ENCODE measurements at places on chromosomes 13 and 19.

- DNase-seq, result no peak
These were observed 14.7 kb downstream of the MIER2 start for GRCh38 chr19:329876-330275.

DNA sequence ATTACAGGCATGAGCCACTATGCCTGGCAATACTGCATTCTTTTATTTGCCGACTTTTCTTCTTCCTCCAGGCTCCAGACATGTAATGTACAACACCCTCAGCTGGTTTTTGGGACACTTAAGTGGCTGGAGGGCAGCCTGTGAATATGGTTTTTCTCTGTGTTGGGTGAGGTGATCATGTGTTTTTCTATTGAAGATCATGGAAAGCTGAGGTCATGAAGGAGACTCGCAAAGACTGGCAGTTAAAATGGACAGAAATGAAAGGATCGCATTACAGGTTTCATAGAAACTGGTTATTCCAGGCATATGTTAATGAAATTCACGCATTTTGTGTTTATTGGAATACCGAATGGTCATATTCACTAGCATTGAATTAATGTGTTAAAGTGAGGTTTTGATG is 85.2 kb upstream of the RNF113B start:
- no peak for DNase-seq

DNA sequence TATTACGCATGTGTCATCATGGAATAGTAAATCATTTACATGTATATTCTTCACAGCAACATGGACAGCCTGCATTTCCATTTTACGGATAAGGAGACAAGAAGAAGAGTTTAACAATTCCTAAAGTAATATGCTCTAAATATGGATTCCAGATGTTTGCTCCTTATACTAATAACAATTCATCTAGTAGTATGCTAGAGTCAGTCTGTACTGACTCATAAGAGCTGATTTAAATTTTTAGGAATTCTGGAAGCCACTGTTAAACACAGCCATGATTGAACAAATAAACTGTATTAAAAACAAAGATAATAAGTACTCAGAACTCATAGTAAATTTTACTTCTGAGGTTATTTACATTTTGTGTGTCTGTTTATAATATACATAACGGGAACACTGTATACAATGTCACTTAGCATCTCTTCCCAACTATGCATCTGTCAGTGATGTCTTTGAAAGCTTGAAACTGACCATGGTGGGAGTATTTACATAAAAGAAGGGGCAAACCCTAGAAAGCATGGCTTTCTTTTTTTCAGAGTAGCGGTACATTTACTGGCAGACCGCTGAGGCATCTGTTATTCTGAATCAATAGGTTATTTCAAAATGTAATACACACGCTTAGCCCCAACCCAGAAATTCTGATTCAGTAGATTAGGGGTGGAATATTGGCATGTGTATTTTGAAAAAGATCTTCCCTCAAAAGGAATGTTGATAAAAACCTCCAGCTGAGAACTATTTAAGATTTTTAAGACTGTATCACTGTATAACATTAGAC is 12.9 kb downstream of the ZC3H13 start:
- DNase-seq, result no peak

- DNase-seq, result no peak
These were observed 62.5 kb upstream of the F7 start for GRCh38 chr13:113043001-113043630.

DNA sequence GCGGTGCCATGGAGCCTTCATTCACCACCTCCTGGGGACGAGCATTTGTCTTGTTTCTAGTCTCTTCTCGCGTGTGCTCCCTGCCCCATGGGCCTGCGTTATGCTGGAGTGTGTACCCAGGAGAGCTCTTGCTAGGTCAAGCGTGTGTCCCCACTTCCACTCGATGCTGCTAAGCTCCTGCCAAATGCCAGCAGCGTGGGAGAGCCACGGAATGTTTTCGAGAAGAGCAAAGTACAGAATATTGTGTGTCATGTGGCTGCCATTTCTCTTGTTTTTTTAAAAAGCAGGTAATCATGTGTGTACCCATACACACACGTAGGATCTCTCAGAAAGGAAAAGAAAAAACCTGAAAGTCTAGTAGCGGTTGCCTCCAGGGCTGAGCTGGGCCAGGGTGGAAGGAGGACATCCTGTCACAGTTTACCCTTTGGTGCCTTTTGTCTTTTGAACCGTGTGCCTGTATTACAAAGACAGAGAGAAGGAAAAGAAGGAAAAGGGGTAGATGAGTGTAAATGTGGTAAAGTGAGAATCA is 28.6 kb downstream of the PAK4 start:
- no peak for DNase-seq

GRCh38 chr13:30049692-30050091 is 199.3 kb upstream of the UBL3 start:
- DNase-seq, result no peak

- no peak for DNase-seq
These were observed 2.6 kb downstream of the SAFB2 start for GRCh38 chr19:5619946-5620345.

DNA sequence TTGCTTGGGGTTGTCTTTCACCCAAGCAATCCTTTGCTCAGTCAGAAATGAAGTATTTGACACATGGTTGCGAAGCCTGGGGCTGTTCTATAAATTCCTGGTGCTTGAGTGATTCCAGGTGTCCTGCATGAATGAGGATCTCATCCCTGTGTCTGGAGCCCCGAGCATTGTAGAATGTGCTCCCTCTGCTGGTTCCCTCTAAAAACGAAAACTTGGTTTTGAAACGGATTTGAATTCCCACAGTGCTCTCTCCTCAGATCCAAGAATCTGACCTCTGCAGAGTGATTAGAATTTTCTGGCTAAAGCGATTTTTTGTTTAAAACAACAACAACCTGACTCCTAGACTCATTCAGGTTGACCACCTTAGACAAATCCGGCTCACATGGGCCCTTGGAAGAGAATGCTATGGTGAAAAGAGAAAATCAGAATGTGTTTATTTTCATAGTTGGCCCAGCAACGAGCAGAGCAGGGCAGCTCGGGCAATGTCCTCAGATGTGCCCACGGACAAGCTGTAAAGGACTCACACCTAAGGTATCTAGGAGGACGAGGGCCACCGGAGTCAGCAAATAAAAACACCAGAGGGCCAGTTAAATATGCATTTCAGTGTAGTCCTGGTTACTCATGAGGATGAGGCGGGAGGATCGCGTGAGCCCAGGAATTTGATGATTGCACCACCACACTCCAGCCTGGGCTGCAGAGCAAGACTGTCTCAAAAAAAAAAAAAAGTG is 8.7 kb upstream of the ATP12A start:
- no peak for DNase-seq

DNA sequence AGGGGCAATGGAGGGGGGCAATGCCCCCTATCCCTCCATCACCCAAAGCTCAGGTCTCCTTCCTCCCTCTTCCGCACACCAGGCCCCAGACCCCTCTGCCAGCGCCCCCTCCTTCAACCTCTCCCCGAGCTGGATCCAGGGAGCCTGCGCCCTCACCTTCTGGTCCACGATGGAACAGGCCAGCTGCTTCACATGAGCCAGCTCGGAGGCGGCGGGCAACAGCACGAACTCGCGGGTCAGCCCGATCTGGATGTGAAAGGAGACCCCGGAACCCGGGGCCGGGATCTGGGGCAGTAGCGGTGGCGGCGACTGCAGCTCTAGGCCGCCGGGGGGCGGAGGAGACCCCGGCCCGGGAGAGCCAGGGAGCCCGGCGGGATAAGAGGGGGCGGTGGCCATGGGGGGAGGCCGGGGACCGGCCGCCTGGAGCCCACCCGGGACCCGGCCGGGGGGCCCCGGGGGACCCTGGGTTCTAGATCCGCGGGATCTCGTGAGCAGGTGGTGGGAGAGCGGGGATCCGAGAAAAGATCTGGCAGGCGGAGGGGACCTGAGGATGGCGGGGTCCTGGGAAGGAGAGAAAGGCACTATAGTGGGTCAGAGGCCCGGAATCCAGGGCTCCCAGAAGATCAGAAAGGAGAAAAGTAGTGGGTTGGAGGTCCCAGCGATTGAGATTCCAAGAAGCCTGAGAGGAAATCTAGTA is 791 bp downstream of the PRKD2 start:
- DNase-seq, result no peak

DNA sequence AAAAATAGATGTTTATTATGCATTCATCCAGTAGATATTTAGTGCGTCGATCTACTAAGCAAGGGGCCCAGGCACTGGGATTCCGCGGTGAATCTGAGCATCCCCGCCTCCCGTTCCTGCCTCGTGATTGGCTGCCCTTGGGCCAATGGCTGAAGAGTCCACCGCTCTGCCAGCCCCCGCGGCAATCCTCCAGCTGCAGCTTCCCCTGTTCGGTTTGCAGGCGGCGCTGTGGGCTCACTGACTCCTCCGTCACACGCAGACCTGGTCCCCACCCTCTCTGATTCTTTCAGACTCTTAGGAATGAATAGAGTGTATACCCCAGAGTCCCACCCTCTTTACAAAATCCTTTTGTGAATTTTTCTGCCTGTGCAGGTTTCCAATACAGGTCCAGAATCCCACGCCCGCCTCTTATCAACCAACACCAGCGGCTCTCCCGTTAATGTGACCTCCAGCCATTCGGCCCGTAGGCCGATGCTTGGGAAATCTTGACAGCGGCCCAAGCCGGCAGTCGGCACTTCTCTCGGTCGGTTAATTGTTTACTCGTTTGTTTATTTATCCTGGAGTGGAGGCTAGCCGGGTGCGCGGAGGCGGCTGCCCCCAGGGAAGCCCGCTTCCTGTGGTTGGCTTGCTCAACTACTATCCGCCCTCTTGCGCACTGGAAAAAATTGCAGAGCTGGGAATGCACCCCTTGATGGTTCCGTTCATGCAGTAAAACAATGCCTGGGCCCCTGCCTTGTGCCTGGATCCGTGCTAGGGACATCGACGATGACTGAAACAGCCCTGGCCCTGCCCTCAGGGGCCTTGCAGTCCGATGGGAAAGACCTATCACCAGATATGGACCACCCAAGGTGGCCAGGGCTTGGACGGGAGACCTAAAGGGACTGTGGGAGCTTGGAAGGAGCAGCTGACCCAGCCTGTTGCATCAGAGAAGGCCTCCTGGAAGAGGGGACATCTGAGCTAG is 4.5 kb upstream of the ARHGAP35 start:
- peak; percentile 83 for DNase-seq

- peak; percentile 18 for DNase-seq
These were observed 7.2 kb downstream of the SIN3B start for GRCh38 chr19:16836115-16837034.

- no peak for DNase-seq
These were observed 563.0 kb upstream of the SPRY2 start for GRCh38 chr13:80903911-80904310.

- DNase-seq, result no peak
These were observed 168.3 kb downstream of the PCDH20 start for GRCh38 chr13:61247149-61247936.

DNA sequence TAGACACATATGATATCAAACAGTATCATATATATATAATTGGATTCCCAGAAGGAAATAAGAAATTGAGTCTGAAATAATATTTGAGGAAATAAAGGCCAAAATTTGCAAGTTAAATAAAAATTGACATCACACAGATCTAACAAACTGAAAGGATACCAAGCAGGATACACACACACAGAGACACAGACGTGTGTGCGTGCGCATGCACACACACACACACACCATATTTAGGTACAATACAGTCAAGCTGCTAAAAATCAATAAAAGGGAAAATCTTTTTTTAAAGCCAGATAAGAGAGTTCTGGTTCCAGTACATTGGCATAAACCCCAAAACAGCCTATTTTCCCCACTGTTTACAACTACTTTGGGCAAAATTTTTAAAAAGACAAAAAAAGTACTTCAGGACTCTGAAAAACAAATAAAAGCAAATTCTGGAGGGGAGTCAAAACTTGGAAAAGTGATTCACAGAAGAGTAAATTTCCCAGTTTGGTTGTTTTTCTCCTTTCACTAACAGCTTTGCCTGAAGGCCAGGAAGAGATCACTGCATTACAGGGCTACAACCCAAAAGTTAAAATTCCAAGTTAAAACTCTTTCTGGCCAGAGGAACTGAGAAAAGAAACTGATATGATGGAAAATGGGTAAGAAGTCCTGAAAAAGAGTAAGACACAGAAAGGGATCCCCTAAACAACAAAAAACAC is 16.2 kb downstream of the MYCBP2 start:
- no peak for DNase-seq

DNA sequence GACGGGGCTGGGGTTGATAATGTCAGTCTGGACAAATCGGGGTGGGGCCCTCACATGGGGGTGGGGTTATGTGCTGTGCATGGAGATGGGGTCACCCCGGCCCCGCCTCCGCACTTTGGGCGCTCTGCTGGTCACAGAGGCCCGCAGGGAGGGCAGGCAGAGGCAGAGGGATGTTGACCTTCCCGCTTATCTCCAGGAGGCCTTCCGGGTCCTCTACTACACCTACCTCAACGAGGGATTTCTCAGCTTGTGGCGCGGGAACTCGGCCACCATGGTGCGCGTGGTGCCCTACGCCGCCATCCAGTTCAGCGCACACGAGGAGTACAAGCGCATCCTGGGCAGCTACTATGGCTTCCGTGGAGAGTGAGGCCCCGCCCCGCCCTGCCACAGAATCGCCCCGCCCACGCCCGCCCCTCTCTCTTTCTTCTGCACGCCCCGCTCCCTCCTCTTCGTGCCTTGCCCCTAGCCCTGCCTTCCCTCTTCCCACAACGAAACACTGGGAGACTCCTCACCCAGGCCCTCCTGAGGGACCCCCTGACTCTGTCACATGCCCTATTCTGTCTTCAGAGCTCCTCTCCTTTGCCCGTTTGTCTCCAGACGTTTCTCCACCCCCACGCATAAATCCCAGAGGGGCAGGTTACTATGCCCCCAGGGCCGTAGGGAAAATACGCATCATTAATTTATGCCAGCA is 32.8 kb downstream of the TMEM161A start:
- DNase-seq, result no peak

- DNase-seq, result no peak
These were observed 4.5 kb upstream of the ELOF1 start for GRCh38 chr19:11563532-11563931.

DNA sequence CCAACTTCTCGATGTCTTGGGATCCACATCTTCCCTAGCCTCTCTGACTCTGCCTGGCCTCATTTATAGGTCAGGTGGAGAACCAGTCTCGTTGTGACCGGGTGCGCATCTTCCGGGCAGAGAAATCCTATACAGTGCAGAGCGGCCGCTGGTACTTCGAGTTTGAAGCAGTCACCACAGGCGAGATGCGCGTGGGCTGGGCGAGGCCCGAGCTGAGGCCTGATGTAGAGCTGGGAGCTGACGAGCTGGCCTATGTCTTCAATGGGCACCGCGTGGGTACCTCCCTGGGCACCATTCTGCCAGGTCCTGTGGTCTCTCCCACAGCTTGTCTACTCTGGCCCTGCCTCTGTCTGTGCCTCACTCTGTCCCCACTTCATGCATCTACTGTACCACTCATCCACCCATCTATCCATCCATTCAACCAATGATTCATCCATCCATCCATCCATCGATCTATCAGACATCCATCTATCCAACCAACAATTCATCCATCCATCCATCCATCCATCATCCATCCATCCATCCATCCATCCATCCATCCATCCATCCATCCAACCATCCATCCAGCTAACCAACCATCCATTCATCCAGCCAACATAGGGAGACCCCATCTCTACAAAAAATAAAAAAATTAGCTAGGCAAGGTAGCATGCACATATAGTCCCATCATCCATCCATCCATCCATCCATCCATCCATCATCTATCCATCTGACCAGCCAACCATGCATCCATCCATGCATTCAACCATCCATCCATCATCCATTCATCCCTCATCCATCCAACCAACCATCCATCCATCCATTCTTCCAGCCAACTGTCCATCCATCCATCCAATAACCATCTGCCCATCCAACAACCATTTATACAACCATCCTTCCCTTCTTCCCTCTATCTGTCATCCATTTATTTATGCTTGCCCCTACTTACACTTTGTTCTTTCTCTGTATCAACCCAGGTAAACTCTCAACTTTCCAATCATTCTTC is 34.3 kb downstream of the RYR1 start:
- no peak for DNase-seq

GRCh38 chr13:39347926-39348901 is 254.8 kb downstream of the LHFPL6 start:
- no peak for DNase-seq

Measured in GF-D8 (cell line).